ENCODE measurements at places on chromosomes 4 and X.

- no peak for DNase-seq
These were observed 62.5 kb downstream of the NSD2 start for GRCh38 chr4:1933700-1934099.

DNA sequence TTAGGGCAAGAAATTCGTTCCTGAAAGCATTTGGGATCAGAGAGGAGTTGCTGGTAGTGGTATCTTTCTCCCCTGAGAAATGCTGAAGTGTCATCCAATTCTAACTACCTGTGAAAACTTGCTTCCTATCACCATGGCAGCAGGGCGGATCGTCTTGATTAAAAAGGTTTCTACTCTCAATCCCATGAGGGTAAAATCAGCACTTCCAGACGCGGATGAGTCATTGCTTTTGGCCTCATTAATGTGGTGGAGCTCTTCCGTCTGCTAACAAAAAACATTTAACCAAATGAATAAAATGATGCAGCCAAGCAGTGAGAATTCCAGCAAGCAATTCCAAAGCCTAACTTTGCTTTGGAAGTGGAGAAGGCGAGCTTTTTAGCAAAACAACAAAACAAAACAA, 325.6 kb downstream of the CAMK2D start:
- DNase-seq: no peak

- no peak for DNase-seq
These were observed 83.8 kb upstream of the LCORL start for GRCh38 chr4:18105030-18106011.

DNA sequence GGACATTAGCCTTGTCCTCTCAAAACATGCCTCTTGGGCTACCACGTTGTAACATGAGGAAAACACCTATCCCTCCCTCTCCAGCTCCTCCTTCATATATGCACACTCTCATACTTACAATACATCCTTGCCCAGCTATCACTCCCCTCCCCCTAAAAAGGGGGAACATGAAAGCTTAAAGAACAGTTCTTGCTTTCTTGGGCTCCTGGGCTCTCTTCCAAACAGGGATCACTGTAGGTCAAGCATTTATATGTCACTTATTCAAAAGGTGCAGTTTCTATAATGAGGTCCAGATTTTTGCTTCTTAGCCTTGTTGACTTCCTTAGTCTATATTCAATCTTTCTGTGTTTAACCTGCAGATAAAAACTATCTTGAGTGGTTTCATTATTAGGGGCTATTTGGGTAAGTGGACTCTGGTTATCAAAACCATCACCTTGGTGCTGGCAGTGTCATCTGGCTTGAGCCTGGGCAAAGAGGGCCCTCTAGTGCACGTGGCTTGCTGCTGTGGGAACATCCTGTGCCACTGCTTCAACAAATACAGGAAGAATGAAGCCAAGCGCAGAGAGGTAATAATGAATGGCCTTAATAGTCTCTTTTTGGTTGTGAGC, 119.4 kb downstream of the AKAP4 start:
- no peak for DNase-seq

- no peak for DNase-seq
These were observed 134.0 kb upstream of the ZIC3 start for GRCh38 chrX:137431693-137432488.

- DNase-seq: no peak
These were observed 531 bp upstream of the GPRIN3 start for GRCh38 chr4:89308161-89308500.
